ENCODE measurements at places on chromosomes 11 and 22.
A peak's percentile ranks its signal among the peaks of the same experiment; 100 is the strongest.

DNA sequence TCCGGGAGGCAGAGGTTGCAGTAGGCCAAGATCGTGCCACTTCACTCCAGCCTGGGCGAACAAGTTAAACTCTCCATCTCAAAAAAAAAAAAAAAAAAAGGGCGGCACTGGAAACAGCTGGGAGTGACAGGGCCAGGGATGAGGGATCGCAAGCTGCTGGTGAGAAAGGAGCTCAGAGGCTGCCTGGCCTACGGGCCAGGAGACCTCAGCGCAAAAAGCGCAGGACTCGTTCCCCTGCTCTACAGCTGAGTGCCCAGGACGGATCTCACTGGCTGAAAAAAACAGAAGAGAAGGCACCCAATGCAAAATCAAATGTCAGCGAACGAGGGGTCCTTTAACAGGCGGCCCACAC, 650 bp upstream of the NUP50 start:
- no peak for DNase-seq

DNA sequence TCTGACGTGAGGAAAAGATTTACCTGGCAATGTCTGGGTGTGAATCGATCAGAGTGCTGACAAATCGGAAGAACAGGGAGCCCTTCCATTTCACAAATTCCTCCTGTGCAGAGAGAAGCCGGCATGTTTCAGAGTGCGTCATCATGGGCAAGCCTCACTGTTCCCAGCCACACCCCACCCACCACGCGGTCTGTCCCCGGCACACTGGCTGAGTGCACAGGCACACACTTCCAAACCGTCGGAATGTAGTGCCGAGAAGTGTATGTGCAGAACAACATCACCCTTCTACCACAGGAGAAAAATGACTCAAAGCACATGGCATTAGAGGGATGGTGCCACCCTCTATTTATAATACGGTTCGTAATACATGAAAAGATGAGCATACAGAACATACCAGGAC, 47.5 kb downstream of the NCAPD3 start:
- no peak for DNase-seq

DNA sequence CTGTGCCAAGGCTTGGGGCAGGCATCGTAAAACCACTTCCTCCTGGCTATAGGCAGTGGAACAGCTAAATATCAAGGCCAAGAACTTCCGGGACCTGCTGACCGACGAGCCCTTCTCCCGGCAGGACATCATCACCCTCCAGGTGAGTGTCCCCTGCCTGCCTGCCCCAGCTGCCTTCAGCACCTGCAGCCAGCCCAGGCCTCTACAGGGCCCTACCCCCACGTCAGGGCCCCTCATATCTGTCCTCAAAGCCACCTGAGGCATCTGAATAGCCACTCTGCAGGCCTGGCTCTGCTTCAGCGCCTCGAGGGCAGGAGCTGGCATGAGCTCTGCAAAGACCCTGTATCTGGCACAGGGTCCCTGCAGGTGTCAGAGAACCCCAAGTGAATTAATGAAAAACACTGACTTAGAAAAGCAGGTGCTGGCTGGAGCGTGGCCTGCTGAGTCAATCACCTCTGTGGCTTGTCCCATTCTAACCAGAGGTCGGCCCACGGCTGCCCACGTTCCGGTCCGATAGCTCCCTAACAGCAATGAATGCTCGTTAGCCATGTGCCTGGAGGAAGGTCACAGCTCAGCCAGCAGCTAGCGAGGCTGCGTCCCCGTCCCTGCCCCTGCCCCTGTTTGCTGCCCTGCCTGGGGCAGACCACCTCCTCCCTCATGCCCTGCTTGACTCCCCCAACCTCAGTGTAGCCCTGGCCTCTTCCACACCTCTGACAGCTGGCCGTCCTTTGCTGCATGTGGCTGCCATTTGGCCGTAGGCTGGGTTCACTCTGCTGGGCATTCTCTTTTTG, 16.8 kb downstream of the PPIL2 start:
- no peak for DNase-seq

GRCh38 chr11:119126675-119127268, 5.4 kb downstream of the HINFP start:
- no peak for DNase-seq

DNA sequence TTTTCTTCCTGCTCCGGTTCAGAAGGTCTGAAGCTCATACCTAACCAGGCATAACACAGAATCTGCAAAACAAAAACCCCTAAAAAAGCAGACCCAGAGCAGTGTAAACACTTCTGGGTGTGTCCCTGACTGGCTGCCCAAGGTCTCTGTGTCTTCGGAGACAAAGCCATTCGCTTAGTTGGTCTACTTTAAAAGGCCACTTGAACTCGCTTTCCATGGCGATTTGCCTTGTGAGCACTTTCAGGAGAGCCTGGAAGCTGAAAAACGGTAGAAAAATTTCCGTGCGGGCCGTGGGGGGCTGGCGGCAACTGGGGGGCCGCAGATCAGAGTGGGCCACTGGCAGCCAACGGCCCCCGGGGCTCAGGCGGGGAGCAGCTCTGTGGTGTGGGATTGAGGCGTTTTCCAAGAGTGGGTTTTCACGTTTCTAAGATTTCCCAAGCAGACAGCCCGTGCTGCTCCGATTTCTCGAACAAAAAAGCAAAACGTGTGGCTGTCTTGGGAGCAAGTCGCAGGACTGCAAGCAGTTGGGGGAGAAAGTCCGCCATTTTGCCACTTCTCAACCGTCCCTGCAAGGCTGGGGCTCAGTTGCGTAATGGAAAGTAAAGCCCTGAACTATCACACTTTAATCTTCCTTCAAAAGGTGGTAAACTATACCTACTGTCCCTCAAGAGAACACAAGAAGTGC, 661 bp upstream of the MALAT1 start:
- DNase-seq, result peak; percentile 60

- DNase-seq, result no peak
Observed at GRCh38 chr11:126809514-126810289, 190.9 kb downstream of the KIRREL3 start.

GRCh38 chr22:35648066-35649025, at the start of gene APOL6:
Gene APOL6 (plus strand): TSS chr22:35648446. CDS start chr22:35656426, 7,980 bp downstream.
- peak; percentile 57 for DNase-seq

- DNase-seq, result peak; percentile 70
Observed at GRCh38 chr11:65180877-65181568, 705 bp upstream of the CAPN1 start.

GRCh38 chr11:10930972-10931760, 73.3 kb upstream of the ZBED5 start:
- DNase-seq, result peak; percentile 44

DNA sequence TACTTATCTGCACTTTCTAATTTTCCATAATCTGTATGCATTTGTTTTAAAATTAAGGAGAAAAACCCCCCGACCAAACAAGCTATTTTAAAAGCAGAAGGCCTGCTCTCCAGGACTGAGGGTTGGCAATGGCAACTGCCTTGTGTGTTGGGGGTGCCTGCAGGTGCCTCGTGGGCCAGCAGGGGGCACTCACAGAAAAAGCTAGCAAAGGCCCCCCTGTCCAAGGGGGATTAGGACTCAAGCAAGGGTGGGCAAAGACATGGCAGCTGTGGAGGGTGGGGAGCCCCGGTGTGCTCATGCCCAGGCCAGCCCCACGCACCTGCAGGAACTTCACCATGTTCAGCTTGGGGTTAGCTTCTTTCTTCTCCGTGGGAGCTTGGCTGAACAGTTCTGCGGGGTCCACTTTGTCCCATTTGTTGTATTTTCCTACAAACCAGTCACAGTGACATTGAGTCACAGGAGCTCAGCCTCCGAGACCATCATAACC, 10.3 kb downstream of the TOP3B start:
- peak; percentile 61 for DNase-seq

- no peak for DNase-seq
Observed at GRCh38 chr11:112394304-112394703, 133.6 kb upstream of the PLET1 start.

- no peak for DNase-seq
Observed at GRCh38 chr22:32916025-32916424, 114.5 kb downstream of the TIMP3 start.

- DNase-seq, result no peak
Observed at GRCh38 chr22:41574847-41575381, 14.1 kb downstream of the CSDC2 start.

DNA sequence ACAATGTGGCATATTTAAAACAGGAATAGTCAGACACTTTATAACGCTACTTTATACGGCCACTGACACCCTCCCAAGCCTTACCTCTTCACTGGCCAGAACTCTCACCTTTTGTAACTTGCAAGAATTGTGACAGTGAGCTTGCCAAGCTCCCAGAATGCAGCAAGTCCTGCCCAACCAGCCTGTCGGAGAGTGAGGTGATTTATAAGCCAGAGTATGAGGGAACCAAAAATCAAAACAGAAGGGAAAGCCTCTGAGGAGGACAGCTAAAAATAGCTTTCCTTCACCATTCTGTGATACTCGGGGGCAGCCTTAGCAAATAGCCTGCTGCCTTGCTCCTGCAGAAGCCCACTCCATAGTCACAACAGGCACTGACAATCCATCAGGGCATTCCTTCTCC, 229.7 kb downstream of the FAM76B start:
- no peak for DNase-seq

- DNase-seq, result no peak
Observed at GRCh38 chr11:45909594-45910475, 2.8 kb upstream of the FREY1 start.

- no peak for DNase-seq
Observed at GRCh38 chr11:47971501-47971900, 8.9 kb upstream of the PTPRJ start.

GRCh38 chr11:2736577-2737225, 36.9 kb upstream of the KCNQ1OT1 start:
- DNase-seq, result no peak

- no peak for DNase-seq
Observed at GRCh38 chr11:331358-332060, 10.8 kb upstream of the IFITM3 start.

DNA sequence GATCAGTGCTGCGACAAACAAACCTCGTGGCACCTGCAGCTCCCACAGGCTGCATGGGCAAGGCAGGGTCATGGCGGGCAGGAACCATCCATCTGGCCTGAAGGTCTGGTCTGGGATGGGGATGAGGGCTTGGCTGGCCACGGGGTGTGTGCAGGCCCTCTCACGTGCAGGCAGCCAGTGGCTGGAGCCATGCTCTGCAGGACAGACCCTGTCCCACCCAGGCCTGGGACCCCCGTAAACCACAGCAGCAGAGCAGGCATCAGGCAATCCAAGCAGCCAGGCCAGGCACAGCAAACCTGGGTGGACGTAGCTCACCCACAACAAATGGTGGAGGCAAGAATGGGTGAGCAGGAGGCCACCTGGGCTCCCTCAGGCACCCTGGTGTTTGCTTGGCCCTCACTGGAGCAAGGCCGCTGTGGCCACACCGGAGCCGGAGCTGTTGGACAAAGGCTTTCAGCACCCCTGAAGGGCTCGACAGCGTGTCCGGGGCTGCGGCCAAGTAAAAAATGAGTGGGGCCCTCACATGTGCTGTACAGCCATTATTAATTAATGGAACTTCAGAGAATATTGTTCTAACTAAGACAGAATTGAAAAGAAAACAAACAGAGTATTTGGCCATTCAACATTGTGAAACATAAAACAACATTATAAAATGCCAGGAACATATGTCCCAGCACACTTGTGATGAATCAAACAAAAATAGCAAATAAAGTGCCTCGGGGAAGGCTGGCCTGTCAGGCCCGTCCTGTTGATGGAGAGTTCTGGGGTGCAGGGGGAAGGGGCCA, 24.0 kb upstream of the GNB1L start:
- no peak for DNase-seq

DNA sequence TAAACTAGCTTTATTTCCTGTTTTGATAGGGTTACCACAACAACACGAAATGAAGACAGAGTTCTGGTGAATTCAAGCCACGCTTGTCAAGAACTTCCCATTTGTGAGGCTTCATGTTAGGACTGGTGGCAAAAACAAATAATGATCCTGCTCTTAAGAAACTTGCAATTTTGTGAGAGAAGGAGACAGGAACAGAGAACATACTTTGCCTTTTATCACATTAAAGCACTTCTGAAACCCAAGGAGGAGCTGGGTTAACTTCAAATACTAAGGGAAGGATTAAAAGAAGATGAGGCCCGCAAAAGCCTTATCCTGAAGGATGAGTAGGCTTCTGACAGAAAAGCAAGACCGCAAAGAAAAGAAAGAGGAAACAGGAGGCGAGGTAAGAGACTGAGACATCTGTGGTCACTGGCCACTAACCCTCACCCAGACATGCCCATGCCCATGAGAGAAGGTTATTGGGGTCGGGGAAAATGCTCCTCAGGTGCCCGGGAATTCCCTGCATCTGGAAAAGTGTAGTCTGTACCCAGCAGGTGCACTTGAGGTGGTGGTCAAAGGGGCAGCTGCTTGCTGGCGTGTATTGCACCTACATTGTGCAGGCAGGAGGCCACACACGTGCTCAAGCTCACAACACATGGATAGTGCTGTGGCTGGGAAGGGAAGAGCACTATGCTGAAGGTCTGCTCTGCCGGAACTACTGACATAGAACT, 50.5 kb downstream of the MAPK1 start:
- no peak for DNase-seq

- DNase-seq, result no peak
Observed at GRCh38 chr11:5581014-5581413, 337 bp downstream of the OR52B6 start.

- DNase-seq, result no peak
Observed at GRCh38 chr11:122872046-122872445, 10.5 kb upstream of the JHY start.

- DNase-seq, result no peak
Observed at GRCh38 chr22:31556627-31557203, 60.4 kb downstream of the SFI1 start.

DNA sequence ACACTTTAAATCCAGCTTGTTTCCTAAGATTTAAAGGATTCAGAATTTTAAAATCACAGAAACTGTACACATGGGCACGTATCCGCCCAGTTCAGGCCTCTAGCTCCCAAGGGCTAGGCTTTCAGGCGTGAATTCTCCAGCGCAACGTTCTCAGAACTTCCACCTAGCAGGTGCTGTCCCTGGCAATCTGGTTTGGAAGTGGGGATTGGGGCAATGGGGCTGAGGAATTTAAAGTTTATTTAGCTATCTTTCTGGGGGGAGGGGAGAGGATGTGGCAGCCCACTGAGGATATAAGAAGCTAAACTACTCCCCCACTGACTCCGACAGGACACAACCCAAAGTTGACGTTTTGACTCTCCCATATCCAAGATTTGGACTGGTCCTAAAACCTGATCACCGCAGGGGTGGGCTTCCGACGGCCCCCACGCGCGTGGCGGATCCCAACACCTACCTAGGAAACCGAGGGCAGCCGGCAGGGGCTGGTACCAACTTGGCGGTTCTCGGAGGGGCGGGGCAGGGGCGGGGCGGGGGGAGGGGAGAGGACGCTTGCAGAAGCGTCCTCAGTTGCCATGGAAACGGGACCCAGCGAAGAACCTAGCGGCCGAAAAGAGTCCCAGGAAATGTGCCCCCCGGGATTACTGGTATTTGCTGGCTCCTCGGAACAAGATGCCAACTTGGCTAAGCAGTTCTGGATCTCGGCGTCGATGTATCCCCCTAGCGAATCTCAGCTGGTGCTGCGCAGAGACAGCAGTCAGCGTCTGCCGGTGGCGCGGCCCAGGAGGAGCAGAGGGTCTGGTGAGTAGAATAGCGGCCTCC, at the start of gene HOATZ:
Gene HOATZ (plus strand): TSS at position 563 of the 816 bp plus-strand sequence. CDS start 7 bp downstream, at position 570.
- DNase-seq, result no peak

DNA sequence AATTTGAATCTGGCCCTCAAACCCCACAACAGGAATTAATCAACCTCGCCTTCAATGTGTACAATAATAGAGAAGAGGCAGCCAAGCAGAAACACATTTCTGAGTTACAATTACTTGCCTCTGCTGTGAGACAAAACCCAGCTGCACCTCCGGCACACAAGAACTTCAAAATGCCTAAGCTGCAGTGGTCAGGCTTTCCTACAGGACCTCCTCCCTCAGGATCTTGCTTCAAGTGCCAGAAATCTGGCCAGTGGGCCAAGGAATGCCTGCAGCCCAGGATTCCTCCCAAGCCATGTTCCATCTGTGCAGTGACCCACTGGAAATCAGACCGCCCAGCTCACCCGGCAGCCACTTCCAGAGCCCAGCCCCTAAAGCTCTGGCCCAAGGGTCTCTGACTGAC, 3.4 kb upstream of the NDUFC2 start:
- no peak for DNase-seq

All from activated CD4-positive, CD25-positive, alpha-beta regulatory T cell treated with anti-CD3 and anti-CD28 coated beads, Interleukin-2, amount 50 U/mL, for 72 hours (primary cell).